NCI-H1105 treated with DMSO at 0.1 percent for 48 hours (cell line): ENCODE measurements at places on chromosomes 1 and 21.

DNA sequence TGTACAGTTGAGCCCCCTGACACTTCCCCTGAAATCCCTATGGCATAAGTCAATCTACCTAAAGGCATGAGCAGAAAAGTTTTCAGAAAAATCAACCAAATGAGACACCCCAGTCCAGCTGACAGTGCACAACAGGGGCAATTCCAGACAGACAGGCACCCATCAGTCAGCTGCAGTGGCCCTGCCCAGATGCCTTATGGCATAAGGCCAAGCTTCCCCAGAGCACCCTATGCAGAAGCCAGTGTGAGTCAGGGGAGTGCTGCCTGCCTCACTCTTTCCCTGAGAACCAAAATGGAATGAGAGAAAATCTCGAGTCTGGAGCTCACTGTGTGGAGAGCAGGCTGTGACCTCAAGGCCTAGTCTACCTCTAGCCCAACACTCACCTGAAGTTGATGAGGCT is 38.1 kb downstream of the MRAP start:
- peak; percentile 72 for DNase-seq

- no peak for DNase-seq
Observed at GRCh38 chr1:68174738-68175113, 57.6 kb downstream of the WLS start.

DNA sequence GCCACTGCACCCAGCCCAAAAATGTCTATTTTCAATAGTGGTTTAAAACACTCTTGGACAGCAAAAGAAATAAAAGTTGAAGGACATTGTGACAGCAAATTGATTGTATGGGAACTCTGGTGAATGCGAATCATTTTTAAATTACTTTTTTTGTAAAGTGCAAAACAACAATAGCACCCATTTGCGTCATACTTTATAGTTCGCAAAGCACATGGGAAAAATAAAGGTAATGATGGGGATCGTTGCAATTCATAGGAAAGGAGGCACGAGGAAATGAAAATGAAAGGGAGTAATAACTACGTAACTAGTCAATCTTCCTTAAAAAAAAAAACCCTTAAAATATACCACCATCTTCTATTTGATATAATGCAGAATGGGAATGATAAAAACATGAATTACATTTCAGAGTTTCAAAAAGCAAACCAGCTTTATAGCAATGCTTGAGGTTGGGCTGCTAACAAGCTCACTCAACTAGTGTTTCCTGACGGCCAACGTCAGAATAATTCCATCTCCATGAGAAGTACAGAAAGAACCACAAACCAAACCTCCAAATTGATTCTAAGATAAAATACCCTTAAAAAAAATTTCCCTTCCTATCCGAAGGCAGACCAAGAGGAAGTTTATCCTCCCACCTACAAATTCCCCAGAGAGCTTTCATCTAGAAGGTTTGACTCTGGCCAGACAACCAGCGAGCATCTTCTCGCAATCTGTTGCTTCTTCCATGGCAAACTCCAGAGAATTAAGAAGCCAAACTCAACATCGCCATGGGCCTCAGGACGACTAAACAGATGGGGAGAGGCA is at the start of gene EDARADD:
Gene EDARADD, plus strand, starts transcription at position 606 of the 801 bp plus-strand sequence. Its CDS starts 159 bp downstream, at position 765.
- no peak for DNase-seq

DNA sequence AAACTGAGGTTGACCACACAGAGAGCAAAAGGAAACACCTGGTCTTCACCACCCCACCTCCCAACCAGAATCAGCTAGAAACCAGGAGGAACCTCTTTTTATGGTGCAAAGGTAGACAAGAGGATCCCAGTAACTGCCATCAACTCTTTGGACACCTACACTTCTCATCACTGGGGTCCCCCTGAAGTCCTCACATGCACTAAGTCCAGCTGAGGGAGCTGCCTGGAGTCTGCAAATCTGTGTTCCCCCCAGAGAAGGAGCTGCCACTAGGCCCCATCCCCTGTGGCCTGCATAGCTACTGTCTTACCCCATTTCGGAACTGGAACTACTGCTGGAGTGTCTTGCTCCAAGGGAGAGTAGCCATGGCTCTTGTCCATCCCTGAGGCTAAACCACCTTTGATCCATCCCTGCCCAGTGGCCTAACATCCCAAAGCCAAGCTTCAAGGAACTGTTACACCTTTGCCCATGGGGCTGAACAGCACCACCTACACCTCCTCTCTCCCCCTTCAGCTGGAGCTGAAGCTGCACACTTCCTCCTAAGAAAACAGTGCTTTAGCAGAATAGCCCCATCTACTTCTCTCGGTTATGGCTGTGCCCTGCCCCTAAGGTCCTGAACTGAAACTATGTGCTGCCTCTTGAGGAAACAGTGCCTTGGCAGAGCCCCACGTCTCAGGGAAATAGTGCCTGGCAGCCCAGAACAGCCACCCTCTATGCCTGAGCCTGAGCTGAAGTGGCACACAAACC is 85.4 kb upstream of the CD53 start:
- no peak for DNase-seq

DNA sequence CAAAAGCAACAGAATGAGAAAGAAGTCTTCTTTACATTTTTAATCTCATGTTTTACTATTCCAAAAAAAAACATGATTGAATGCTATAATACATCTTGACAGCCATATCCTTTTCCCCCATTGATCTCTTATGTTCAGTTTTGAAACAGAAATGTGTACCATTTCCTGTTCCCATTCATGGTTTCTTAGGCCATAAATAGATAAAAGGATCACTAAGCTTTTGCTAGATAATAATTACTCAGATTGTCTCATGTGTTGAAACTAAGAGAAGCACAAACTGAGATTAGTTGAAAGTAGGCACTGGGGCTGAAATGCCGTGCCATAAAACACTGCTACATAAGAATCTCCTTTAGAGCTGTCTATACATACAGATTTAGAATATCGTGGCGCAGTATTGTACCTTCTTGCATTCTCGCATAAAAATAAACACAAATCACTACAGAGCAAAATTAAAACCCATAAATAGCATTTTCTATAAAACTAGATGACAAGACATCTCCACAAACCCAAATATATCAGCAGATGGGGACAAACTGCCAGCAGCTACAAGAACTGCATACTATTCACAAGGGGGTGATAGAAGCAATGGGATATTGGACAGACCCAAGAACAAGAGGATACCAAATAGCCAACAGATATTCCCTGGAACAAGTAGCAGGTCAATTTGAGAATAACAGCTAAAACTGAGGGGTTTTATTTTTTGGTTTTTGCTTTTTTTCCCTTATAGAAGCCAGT is 405.3 kb upstream of the PRMT6 start:
- no peak for DNase-seq

GRCh38 chr1:72051538-72051937 is 230.8 kb downstream of the NEGR1 start:
- DNase-seq: no peak

- no peak for DNase-seq
Observed at GRCh38 chr1:161193561-161194235, 5.2 kb downstream of the ADAMTS4 start.

DNA sequence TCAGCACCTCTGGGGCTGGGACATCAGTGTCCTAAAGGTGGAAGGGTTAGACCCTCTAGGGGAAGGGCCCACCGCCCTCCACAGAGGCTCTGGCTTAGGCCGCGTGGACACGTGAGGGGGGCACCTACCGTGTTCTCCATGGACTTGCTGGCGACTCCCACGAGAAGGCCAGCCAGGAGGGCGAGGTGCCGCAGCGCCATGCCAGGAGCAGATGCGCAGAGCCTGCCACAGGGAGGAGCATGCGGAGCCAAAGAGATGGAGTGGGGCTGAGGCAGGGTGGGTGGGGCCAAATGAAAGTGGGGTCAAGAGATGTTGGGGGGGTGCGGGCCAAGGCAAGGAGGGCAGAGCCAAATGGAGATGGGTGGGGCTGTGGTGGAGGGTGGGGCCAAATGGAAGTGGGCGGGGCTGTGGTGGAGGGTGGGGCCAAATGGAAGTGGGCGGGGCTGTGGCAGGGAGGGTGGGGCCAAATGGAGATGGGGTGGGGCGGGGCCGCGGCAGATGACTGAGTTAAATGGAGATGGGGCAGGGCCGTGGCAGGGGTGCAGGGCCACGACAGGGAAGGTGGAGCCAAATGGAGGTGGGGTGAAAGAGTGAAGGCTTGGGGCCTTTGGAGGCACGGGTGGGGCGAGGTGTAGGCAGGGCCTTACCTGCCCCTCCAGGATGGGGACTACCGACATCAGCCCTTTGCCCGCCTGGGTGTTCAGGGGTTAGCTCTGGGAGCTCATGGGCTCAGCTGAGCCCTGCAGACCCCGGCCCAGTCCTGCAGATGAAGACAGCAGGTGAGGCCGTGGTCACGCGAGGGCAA is 17.4 kb upstream of the RNF223 start:
- no peak for DNase-seq

DNA sequence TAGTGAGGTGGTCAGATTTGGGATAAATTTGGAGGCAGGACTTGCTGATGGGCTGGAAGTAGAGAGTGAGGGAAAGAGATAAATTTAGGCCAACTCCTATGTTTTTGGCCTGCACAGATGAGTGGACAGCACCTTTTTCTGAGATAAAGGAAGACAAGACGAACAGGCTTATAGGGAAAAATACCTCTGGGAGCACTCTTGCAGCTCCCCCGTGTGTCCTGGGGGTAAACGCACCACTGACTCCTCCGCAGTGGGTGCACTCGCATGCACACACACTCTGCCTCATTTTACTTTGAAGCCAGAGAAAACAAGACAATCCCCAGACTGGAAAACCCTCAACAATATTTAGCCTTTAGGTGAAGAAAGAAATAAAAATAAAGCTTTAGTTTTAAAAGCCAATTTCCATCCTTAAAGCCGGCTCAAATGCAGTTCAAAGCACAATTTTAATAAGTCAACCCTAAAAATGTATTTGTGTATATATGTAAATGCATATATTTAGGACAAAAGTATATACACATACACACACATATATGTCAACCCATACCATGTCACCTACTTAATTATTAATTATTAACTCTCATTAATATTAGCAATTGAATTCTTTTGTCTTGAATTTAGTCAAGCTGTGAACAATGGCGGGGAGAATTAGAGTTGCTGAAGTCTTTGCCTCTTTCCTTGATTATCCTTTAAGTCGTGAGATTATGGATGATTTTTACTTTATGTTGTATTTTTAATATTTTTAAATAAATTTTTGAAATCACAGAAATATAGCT is 341.8 kb downstream of the ZNF326 start:
- no peak for DNase-seq

DNA sequence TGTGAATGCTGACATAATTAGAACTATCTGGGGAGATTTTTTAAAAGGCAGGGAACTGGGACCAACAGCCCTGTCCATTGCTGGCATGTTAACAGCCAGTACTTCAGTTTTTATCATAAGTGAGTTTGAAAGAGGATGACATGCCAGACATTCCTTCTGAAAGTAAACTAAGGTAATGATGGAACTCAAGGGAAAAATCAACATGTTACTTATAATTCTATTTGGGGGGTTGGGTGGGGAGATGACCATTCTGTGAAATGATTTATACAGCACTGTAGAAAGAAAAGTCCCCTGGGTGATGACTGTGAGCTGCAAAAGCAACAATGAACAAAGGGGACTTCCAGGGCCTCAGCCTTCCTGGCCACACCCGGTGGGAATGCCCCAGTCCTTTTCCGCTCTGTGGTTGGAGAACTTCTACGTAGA is 5.4 kb upstream of the LAMC2 start:
- no peak for DNase-seq

DNA sequence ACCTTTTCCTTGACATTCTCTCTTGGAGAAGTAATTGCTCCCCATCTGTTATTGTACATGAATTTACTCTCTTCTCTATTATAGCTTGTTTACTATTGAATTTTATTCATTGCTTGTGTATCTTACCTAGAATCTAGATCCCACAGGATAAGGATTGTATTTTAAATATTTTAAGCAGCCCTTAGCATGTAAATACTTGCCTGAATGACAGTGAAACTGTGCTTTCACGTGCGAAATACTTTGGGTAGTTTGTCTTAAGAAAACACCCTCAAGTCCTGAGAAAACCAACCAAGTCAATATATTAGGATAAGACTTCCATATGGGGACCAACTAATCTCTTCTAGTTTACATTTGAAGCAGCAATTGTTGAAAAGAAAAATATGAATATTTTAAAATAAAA is 15.3 kb downstream of the ARPC5 start:
- no peak for DNase-seq

DNA sequence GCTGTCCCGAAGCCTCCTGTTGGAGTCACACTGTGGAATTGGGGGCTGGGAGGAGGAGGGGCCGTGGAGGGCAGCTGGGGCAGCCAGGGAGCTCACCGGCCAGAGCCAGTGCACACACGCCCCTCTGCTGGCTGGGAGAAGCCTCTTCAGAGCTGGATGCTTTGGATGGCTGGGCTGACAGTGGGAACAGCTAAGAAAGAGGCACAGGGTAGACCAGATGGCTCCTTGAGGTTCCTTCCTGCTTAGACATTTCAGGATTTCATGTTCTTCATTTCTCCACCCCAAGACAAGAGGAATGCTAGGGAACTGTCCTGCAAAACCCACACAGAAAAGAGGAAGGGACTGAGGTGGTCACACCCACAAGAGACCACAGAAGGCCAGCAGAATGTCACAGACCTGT is 254.8 kb upstream of the VAMP3 start:
- no peak for DNase-seq

GRCh38 chr1:116476321-116476720 is 94.5 kb downstream of the CD58 start:
- DNase-seq: no peak

- DNase-seq: no peak
Observed at GRCh38 chr1:220529521-220530020, 1.6 kb downstream of the MARK1 start.

DNA sequence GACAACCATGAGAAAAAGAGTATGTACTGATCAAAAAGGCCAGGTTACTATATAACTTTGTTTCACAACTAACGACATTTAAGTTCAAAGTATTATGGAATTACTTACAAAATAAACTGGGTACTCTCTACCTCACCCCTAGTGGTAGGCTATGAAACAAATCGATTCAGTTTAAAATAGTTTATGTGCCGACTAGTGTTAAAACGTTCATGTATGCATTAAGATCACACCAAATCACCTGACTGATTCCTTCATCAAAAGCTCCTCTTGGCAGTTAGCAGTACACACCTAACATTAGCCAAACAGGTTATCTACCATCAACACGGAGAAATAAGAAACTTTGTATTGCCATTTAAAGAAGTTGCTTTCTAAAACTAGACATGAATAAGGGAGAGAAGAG is 137.1 kb downstream of the AKT3 start:
- peak; percentile 90 for DNase-seq

GRCh38 chr1:205777994-205778393 is 2.7 kb upstream of the RAB29 start:
- DNase-seq: no peak
